ENCODE measurements at places on chromosomes 11 and 22.

DNA sequence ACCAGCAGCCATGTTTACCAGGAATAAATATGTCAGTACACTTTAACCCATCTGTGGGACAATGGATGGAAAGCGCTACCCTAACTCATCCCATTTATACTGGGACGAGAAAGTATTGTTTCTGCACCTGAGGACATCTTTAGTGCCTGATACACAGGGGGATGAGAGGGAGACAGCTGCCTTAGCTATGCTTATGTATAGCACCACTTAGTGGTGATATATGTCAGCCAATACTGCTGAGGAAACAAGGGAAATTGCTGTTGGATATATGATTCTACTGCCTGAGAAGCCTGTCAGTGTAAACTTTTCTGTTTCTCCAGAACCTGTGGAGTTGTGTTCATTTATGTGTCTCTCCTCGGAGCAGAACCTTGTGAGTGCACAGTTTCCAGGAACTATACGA, 13.3 kb upstream of the CEP295 start:
- no peak for DNase-seq

DNA sequence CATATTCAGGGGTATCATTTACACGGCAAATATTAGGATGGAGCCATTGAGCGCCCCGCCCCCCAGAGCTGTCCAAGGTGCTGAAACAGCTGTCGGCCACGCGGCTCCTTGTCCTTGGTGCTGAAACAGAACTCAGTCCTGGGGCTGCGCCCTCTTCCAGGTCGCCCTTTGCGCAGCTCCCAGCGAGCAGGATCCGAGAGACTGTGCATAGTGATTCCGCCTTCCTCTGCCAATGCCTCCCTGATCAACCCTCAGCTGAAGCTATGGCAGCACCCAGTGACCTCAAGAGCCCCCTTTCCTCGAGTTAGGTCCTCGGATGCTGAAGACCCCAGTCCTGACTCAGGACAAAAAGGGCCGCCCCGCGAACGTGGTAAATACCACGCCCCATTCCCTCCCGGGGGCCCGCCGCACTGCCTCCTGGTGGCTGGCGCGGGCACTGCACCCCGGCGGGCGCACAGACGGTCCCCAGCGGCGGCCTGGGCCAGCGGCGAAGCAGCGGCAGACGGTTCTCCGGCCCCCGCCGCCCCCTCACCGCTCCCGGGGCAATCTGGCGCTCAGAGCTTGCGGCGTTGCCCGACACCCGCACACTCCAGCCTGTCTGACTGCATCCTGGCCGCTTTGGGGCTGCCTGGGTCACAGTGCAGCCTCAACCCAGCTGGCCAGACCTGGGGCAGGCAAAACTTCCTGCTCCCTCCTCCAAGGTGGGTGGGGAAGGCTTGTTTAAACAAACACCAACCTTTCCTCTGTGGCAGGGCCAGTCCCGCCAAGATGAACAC, 13.4 kb downstream of the SYT7 start:
- peak; percentile 64 for DNase-seq

- DNase-seq = no peak
Measured at GRCh38 chr11:6843670-6844069, 1.8 kb upstream of the OR10A5 start.

DNA sequence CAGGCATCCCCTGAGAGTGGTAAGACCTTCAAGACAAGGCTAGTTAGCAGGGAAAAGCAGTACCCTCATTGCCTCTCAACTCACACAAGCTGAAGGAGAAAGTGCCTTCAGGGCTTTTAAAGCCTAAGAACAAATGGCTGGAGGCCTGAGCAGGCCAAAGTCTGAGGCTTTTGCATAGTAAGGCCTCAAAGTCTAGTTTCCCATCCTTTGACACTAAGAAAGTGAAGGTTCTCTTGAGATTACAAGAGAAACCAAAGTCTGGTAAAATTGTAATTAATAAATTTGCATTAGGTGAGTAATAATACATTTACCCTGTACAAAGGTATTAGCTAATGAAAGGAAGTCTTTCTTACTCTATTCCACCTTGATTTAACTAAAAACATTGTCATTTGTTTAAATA, 47.0 kb upstream of the CCDC89 start:
- no peak for DNase-seq

- no peak for DNase-seq
Measured at GRCh38 chr11:127018683-127019279, 18.2 kb upstream of the KIRREL3 start.

GRCh38 chr22:21688706-21689381, 23.0 kb downstream of the PPIL2 start:
- no peak for DNase-seq

GRCh38 chr11:1060852-1061616, 13.6 kb upstream of the MUC2 start:
- no peak for DNase-seq

DNA sequence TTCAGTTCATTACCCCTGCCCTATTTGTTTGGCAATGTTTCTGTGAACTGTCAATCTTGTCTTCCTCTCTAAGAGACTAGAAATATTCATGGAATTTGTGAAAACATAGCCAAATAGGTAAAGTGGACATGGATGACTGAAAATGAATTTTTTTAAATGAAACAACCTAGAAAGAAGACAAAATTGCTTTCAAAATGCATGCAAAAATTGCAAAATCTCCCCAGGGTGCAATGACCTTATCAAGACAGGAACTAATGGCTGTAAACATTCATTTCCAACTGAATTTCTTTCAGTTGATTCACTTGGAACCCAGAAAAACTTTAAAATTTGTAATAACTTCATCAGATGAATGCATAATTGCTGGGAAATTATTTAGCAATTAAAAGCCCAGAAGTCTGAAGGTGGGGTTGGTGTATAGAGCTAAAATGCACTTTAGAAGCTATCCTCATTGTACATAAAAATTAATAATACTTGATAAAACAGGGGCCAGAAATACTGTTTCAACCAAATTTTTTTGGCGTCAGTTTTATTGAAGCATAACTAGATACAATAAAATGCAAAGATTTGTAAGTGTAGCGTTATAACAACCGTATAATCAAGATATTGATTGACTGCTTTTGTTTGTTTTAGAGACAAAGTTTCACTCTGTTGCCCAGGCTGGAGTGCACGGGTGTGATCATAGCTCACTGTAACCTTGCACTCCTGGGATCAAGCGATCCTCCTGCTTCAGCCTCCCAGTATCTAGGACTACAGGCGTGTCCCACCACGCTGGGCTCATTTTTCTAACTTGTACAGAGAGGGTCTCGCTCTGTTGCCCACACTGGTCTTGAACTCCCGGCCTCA, 27.6 kb upstream of the SLC35C1 start:
- DNase-seq = no peak

DNA sequence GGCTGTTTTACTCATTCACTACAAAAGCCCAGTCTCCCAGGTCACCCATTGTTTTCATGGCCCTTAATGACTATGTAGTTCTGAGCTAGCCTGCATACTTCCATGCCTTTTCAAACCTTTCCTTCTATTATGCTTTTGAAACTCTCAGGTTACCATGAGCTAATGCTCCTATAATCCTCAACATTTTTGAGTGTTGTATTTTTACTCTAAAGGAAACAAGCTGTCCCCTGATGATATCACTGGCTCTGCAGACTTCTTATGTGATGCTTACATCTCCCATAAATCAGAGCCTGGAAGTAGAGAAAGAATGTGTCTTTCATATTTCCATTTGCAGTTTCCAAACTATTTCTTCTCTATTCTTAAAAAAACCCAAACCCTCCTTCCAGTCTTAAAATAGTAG, 159.0 kb upstream of the RAG2 start:
- no peak for DNase-seq

DNA sequence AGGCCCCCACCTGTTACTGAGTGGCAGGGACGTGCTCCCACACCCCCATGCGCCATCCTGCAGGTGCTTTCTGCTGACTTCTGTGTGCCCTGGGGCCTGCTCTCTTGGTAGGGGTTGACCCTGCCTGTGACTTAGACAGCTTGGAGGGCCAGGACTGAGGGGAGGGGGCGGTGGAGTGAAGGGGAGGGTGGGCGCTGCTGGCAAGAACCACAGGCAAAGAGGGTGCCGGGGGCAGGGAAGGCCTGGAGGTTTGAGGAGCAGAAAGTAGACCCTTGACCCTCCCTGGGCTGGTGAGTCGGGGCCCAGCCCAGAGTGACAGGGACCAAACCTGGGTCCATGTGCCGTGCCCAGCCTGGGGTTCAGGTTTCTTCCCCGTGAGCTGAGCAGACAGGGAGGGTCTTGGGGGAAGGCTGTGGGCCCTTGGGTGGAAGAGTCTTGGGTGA, 17.8 kb downstream of the KCNQ1 start:
- no peak for DNase-seq

DNA sequence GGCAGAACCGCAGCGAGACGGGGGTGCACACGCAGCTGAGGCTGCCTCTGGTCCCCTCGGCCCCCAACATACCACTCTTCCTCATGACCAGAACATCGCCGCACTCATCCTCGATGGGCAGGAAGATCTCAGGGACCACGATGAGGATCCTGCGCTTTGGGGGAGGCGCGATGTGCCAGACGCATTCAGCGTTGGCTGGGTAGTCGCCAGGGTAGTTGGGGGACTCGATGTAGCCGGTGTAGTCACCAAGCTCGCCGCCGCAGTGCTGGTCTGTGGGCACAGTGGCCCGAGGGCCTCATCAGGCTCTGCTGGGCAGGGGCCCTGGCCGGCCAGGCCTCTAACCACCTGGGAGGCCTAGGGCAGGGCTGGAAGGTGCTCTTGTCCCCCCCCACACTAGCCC, 23.0 kb upstream of the TTLL12 start:
- DNase-seq = no peak

GRCh38 chr11:19812096-19812495, 99.5 kb downstream of the NAV2 start:
- DNase-seq = no peak

- no peak for DNase-seq
Measured at GRCh38 chr11:63543711-63544110, 7.1 kb downstream of the PLAAT4 start.

- no peak for DNase-seq
Measured at GRCh38 chr11:27553186-27553585, 46.6 kb upstream of the LIN7C start.

- DNase-seq = no peak
Measured at GRCh38 chr22:42294034-42294985, 23.9 kb upstream of the TCF20 start.

- DNase-seq = no peak
Measured at GRCh38 chr11:65576867-65577755, 1.3 kb downstream of the EHBP1L1 start.

- DNase-seq = no peak
Measured at GRCh38 chr22:48722661-48723060, 1105.0 kb downstream of the BRD1 start.

GRCh38 chr11:94676814-94677213, 91.3 kb upstream of the AMOTL1 start:
- no peak for DNase-seq

DNA sequence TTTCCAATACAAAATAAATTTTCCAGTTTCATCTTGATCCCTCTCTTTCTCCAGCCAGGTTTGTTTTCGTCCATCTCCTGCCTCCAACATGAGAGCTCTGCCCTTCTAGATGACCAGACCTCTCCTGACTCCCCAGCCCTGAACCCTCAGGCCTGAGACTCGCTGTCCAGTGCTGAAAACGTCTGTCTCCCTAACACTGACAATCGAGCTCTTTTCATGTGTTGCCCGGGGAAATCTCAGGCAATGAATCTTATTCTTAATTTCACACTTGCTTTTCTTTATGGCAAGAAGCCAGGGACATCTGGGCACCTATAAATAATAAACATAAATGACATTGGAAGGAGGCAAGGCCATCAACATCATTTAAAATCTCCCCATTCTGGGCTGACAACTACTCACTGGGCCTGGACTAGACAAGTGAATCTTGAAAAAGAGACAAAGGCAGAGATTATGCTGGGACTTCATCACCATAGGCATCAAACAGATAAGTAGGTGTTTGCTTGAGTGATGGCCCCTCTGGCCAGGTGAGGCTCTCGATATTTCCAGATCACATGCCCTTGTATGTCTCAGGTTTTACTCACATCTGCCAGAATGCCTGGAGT, 274.5 kb upstream of the B3GAT1 start:
- no peak for DNase-seq

All from activated CD4-positive, alpha-beta T cell treated with anti-CD3 and anti-CD28 coated beads, Interleukin-2, Interleukin-4, amounts not matched to agents 100 ng/mL and 50 ng/mL, durations not matched to agents 16 hours and 8 hours (primary cell).